Stimulated activated CD8-positive, alpha-beta memory T cell treated with anti-CD3 and anti-CD28 coated beads, Interleukin-7, amount 100 ng/mL, for 1 hour (primary cell): ENCODE measurements at places on chromosomes 5 and 9.

- no peak for DNase-seq
Observed at GRCh38 chr9:89658401-89658800, 53.6 kb downstream of the GADD45G start.

GRCh38 chr5:64074533-64074932, 91.1 kb upstream of the RNF180 start:
- DNase-seq, result no peak

- no peak for DNase-seq
Observed at GRCh38 chr5:32812399-32812798, 101.3 kb downstream of the NPR3 start.

DNA sequence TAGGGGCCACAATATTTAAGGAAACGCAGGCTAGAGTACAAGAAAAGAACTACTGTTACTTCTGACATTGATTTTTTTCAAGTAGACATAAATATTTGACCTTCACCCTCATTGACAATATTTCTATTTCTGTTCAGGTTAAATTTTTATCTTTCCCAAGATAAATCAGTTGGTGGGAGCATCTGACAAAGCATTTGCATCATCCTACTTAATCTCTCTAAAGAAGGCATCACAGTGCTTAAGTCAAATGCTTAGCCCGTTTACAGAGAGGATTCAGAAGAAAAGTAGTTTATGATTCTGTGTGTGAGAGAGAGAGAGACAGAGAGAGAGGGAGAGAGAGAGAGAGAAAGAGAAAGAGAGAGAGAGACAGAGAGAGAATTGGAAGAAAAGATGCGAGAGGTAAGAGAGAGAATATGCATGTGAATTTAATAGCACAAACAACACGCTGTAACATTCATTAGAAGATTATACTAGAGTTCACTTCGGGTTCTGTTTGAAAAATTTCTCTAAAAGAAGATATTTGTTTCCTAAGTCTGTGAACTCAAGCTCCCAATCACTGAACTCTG, 1093.3 kb upstream of the CDH6 start:
- DNase-seq, result no peak

- DNase-seq, result peak; percentile 23
Observed at GRCh38 chr5:56200971-56201666, 32.0 kb downstream of the ANKRD55 start.

DNA sequence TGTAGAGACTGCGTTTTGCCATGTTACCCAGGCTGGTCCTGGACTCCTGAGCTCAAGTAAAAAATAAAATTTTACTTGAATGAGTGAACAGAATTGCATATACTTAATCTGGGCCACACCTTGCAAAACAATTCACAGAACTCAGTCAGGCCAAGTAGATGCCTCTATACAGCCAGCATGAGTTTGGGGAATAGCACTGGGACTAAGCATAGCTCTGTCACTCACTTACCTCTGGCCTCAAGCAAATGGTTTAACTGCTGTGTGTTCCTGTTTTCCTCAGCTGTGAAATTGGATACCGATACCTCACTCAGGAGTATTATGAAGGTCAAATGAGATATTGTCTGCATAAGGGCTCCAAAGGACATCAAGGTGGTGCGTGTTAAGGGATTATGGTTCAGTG, 10.9 kb upstream of the FRMPD1 start:
- DNase-seq, result no peak
